SK-N-MC (cell line): ENCODE measurements at places on chromosomes 7 and 10.

DNA sequence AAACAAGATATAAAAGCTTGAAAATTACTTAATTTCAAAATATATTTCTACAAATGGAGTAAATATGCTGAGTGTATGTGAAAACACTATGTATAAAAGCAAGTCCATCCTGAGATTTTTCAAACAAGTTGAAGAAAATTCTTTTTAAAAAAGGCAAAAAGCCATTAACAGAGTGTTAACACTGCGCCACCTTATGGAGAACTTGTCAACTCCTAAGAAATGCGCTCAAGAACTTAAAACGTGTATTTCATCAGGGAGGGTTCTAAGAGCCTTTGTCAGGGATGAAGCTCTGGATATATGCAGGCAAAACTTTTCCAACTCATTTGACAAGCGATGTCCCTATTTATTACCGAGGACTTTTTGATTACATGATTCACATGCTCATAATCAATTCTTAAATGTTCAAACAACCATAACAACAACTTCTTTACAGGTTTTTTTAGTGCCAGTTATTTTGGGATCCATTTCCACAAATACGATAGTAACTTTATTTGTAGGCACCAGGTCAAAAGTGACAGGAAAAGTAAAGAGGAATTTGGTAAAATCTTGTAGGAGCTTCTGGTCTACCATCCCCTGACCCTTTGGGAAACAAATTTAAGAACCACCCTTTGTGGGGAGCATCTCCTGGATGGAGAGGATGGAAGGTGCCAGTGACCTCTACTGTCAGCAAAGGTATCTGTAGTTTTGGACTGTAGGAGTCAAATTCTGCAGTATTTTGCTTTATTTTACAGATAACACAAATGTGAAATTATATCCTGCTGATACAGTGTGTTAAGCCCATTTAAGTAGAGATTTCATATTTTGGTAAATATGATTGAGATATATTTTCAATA lies 23.2 kb downstream of the CALCR start:
- DNase-seq: peak; percentile 58

DNA sequence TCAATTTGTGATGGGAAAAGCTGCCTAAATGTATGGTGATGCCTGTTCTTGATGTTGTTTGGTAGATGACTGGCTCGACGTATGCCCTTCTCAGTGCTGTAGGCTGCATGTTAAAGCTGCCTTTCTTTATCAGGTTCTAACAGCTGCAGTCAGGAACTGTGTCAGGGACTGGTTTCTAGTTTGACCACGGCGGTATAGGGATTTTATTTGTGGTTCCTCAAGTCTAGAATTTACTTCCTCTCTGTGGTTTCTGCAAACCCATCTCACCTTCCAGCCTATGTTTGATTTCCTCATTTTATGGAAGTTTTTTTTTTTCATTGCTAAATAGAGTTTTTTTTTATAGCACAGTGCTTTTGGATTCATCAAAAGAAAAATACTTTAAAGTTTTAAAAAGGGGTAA lies 26.5 kb downstream of the LMTK2 start:
- DNase-seq: no peak

DNA sequence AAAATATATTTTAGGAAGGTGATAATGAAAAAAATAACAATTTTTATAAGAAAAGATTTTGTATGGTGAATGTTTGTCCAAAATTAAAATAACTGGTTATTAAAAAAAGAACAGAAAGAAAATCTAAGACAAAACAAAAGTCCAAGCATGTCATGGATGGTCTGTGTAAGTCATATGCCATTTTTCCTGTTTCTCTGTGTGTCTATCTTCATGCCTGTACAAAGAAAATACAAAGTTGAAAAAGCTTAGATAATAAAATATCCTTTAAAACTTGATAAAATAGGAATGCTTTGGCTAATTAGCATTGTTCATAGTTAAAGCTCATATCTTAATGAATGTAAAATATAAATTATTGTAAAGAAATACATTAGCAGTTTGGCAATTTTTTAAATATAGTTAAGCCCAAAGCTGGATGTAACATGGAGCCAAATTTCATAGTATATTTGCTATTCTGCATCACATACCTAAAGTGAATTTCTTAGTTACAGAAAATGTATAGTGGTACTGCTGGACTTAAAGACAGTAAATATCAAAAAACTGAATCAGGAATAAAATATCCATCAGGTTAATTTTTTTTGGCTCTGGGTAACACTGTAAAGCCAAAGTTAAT lies 661.1 kb downstream of the PCDH15 start:
- no peak for DNase-seq

GRCh38 chr10:74771054-74771453 lies 55.3 kb upstream of the KAT6B start:
- DNase-seq: no peak

- no peak for DNase-seq
Measured at GRCh38 chr10:45468079-45468478, 94.1 kb downstream of the ALOX5 start.

DNA sequence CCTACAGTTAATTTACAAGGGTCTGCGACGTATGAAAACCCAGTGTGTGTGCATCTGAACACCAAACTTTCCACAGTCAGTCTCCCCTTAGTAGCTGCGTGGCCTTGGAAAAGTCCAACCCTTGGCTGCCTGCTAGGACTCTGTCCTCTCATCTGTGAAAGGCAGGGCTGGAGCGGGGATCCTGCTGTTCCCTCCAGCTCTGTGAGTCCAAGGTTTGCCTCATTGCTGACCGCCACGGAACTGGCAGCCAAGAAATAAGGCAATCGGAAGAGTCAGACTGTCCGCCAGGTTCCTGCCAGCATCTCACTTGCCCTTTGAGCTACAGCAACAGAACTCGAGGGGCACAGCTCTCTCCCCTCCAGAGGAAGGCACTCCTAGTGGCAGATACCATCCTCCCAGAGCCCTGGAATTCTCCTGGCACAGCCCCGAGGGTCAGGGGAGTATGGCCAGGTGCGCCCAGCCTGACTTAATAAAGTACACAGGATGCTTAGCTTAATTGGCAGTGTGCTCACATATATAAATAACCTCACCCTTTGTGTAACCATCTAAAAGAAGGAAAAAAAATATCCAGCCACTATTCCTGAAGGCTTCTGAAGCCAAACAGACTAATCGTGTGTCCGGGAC lies 530.1 kb upstream of the FOXK1 start:
- DNase-seq: no peak

- DNase-seq: no peak
Measured at GRCh38 chr10:30431435-30431911, 2.5 kb upstream of the MAP3K8 start.

DNA sequence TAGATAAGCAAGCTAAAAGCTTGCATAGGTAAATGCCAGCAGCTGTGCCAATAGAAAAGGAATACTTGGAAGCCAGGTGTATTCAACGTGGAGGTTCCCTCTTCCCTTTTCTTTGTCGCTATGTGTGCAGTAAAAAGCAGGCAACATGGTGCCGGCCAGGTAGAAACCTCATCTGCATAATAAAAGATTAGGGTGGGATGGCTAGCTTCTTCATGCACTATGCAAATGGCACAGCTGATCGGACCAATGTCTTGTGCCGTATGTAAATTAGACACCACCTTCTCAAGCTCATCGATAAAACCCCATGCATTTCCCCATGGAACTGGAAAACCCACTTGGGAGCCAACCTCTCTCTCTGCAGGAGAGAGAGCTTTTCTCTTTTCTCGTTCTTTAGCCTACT lies 150.9 kb upstream of the FOXK1 start:
- DNase-seq: no peak

GRCh38 chr10:20648263-20648874 lies 248.7 kb downstream of the NEBL start:
- DNase-seq: no peak

- no peak for DNase-seq
Measured at GRCh38 chr7:42080841-42081586, 156.0 kb downstream of the GLI3 start.

DNA sequence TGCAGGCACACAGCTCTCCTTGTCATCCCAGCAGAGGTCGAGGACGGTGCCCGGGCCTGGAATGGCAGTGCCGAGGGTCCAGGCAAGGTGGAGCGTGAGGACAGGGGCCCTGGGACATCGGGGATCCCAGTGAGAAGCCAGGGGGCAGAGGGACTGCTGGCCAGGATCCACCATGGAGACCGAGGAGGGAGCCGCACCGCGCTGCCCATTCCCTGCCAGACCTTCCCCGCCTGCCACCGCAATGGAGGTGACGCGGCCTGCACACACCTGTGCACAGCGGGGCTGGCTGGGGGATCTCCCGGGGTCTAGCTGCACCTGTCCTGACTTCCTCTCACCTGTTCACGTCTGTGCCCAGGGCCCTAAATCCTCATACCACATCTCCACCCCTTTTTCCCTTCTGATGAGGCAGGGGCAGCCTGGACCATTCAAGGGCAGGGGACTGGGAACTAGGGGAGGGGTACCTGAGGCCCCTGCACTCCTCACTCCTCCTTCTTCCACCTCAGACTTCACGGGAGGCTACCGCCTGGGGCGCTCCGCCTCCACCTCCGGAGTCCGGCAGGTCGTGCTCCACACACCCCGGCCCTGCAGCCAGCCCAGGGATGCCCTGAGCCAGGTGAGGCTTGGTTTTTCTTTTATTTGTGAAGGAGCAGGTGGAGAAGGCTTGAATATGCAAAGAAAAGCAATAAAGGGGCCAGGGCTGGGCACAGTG lies 6.9 kb downstream of the NYAP1 start:
- DNase-seq: no peak
